Muscle of leg (tissue), 16 donors: ENCODE measurements at places on chromosomes 2 and 18. TPM values are rescaled to one million over a fixed set of nuclear protein-coding genes. Genes with fewer than 3 reads are reported as not detected.

DNA sequence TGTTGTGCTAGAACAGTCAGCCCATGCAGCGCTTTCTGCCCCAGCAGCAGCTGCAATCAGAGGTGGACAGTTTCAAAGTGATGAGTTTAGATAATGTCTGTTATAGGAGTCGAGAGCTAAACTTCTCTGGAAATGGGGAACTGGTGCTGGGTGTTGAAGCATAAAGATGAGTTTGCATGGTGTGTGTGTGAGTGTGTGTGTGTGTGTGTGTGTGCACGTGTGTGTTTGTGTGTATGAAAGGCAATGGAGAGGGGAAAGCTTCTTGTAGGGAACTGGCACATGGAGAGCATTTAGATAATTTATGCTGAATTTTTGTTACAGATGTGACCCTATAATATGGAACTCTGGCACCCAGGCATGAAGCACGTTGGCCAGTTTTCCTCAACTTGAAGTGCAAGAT, 22.7 kb downstream of the ICOS start:
- no peak for DNase-seq

DNA sequence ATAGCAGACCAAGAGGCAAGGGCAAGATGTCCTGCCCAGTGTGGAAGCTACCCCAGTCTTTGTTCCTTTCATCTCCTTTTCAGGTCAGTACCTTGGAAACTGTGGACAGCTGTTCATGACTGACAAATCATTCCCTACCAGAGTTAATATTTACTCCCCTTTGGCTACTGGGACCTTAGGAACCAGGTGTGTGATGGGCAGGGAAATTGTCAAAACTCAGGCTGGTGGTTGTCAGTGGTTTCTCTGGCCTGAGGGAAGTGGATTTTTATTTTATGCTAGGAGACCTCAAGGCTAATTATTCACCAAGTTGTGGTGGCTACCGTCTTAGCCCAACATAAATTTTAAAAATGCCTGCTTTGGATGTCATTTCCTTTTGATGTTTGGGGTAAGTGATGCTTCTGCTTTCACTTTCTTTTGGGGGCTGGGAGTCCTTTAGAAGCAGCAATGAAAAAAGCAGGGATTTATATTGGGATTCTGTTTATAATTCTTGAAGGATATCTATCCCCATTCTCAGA, 119.3 kb downstream of the SETBP1 start:
- DNase-seq, result no peak

CCL20 gene
- 0.27 TPM for total RNA-seq

DNA sequence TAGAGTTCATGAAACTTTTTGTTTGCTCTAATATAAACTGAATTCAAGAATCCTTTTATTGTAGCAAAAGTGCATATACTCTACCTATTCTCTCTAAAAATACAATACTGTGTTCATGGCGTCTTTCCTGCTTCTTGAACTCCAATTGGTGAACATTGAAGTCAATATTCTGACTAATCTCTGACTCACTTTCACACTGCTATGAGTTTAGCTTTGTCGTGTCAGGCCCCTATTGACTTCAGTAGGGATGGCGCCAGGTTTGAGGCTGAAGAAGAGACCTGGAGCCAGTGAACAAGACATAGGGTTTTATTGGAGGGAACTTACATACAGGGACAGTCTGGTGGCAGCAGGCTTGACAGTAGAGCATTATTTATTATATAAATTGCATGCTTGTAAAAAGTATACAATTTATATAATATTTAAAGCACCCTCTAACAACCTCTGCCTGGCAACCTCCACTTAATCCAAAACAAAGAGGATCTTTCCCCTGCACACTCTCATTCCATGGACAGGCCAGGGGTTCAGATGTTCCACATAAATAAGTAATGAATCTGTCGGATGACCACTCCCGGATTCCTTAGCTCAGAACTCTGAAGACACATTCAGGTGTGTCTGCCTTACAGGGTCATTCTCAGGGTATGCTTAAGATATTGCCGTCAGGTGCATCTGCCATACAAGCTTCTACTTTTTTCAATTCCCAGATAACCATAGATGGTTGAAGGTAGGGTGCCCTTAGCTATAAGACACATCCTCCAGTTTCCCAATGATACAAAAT, 141.0 kb downstream of the CERS6 start:
- DNase-seq, result no peak

LRRTM4 gene
- total RNA-seq, result 2.3 TPM
